ENCODE measurements at places on chromosomes 2 and 18. TPM values are rescaled to one million over a fixed set of nuclear protein-coding genes. Genes with fewer than 3 reads are reported as not detected.

GRCh38 chr2:24429197-24430074, 61.6 kb upstream of the NCOA1 start:
- DNase-seq, result no peak

- no peak for DNase-seq
These were observed 31.0 kb downstream of the RALB start for GRCh38 chr2:120283649-120284048.

- no peak for DNase-seq
These were observed 11.6 kb downstream of the OXER1 start for GRCh38 chr2:42752314-42752713.

DNA sequence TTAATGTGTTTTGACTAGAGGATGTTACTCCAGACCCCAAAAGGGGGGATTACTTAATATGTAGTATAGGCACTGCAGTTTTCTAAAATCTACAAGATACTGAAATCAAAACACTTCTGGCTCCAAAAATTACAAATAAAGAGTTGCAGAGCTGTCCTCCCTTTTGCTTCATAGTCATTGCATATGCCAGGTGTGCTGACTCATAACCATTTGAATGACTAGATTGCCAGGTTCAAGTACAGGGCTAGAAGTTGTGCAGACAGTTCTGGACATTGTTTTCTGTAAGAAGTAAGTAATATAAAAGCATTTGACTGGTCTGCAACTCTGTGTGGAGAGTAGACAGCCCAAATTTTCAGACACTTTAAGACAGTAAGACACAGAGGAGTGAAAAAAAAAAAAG, 6.7 kb downstream of the CWC22 start:
- DNase-seq, result no peak

DNA sequence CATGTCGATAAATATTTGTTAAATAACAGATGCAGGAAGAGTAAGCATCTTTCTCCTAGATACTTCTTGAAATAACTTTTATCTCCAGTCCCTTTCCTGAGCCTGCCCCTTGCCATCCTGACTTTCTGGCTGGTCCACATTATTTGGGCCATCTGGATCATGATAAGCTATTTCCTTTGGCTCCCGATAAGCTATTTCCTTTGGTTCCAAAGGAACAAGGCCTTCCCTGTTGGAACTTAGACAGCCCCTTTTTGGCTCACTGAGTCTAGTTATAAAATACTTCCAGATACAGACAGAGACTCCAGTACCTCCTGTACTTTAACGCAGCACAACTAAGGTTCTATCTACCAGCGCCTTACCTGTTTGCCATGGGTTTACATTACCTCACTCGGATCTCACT, 205.3 kb upstream of the CCDC150 start:
- no peak for DNase-seq

DNA sequence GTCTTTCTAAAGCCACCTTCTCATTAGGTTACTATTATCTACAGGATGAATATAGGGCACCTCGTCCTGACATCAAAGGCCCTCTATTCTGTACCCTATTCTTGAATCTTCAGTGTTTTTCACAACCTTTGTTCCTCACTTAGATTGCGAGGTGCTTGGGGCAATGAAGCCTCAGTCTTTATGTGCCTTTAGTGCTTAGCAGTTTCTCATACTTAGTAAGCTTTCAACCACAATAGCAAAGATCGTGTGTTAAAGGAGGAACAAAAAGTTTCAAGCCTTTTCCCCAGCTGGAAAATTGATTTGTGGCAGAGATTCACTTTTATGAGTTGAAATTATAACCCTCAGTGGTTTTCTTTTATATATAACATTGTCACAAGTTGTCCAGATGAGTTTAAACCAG, 226.9 kb downstream of the MYO3B start:
- no peak for DNase-seq

DNA sequence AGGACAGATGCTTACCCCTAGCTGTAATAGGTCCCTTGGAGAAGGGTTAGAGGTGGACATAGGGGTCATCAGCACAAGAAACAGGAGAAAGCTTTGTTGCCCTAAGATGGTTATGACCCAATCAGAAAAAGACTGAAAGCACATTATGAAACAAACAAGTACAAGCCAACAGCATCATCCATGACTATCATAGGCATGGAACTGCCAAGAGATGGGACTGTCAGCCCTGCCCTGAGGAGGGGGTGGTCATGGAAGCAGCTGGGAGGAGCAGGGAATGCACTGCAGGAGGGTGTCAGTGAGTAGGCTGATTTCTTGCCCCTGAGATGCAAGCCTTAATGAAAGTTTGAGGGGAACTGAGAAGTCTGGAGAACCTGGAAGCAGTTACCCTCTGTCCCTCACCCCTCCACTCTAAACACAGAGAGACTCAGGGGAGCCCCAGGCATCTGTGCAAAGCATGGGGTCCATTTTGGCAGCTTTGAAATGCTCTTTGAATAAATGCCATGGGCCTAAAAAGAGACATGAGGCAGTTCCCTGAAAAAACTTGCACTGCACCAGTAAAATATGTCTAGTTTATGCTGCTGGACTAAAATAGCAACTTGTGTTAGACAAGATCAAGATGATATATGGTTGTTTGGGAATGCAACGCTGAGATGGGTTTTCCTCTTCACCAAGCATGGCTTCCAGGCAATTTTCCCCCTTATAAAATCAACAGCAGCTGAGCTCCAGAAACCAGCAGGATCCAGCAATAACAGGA, 122.7 kb upstream of the ZFP36L2 start:
- no peak for DNase-seq

- no peak for DNase-seq
These were observed 17.6 kb upstream of the KCNE4 start for GRCh38 chr2:223034221-223034975.

DNA sequence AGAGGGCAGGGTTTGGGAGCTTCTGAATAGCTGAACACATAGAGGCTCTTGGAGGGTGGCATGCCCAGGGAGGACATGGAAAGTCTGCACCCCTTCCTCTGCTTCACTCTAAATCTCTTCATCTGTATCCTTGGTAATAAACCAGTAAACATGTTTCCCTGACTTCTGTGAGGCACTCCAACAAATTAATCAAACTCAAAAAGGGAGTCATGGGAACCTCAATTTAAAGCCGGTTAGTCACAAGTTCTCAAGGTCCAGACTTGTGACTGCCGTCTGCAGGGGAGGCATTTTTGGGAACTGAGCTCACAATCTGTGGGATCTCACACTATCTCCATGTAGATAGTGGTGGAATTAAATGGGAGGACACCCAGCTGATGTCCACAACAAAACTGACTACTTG, 33.1 kb upstream of the STON1 start:
- DNase-seq, result no peak

DNA sequence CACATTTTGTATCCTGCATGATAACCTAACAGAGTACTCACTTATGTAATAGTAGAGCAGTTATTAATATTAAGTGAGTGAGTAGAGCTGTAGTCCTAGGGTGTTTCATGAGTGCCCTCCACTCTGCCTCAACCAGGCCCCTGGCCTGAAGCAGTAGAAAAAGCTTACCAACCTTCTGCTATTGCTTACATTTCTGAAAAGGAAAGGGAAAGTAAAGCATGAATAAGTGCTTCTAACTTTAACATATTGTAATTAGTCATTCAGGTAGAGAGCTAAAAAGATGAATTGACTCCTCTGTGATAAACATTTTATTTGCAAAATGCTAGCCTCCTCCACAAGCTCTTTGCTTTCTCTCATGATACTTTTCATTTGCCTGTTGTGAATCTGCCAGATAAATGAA, 94.7 kb upstream of the RPE start:
- DNase-seq, result no peak

DNA sequence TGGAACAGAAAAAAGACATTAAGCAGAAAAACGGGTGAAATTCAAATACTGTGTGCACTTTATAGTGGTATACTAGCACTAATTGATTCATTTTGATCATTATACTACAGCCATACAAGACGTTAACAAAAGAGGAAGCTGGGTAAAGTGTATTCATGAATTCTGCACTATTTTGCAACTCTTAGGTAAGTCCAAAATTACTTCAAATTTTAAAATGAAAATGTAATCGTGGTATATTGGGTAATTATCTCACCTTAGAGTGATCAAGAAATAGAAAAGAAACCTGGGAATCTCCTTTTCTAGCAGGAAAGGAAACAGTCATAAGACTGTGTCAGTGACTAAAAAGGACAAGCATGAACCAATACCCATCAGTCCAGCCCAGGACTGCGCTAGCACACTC, 5.4 kb downstream of the TGFBRAP1 start:
- no peak for DNase-seq

GRCh38 chr2:55311444-55311870, 42.4 kb upstream of the MTIF2 start:
- no peak for DNase-seq

- no peak for DNase-seq
These were observed 90.7 kb upstream of the GCFC2 start for GRCh38 chr2:75801234-75801982.

DNA sequence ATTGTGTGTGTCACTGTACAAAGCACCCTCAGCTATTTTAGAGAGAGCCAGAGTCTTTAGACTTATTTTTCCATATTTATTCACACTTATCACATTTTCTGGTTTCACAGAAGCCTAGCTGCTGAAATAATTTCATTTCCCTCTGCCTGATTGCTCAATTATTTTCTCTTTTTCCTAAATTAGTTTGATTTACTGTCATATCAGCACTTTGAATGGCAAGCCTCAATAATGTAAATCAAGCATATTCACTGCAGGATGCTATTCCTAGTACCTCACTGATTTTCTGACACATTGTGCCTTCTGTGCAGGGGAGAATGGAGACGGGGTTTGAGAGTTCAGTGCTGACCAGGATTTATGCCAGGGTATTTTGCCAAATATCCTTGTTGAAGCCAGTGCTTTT, 48.3 kb downstream of the CPS1 start:
- no peak for DNase-seq

- DNase-seq, result no peak
These were observed 44.4 kb upstream of the RNU4ATAC start for GRCh38 chr2:121486191-121486790.

DNA sequence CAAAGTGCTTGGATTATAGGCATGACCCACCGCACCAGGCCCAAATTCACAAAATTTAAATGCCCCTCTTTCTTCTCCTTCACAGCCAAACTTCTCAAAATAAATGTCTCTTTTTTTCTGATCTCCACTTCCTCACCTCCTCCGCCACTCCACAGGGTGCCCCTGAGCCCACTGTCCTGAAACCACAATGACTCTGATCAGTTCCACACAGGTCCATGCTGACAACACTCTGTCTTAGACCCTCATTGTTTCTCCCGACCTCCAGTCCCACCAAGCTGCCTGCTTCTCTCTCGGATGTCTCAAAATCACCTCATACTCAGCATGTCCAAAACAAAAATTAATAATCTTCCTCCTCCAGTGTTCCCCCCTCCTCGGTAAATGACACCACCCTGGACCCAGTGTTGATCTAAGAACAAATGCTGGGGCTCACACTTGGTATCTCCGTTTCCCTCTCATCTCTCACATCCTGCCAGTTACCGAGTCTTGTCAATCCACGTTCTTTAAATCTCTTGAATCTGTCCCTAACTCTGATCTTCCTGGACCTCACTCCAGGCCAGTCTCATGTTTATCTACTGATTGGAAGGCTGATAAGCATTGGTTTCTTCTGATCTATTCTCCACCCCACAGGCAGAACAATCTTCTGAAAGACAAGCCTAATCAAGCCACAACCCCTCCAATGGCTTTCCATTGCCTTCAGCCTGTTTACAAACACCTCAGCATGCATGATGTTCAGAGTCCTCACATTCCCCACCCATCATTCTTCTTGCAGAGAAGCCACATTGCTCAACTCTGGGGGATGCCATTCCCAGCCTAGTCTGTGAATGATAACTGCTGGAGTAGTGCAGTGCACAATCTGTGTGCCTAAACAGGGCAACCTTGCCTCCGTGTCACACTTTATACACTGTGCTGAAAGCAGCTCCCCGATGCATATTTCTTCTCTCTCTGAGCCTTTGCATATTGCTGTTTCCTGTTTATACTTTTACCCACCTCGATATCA, 12.4 kb upstream of the ANKRD44 start:
- DNase-seq, result peak; percentile 42

DNA sequence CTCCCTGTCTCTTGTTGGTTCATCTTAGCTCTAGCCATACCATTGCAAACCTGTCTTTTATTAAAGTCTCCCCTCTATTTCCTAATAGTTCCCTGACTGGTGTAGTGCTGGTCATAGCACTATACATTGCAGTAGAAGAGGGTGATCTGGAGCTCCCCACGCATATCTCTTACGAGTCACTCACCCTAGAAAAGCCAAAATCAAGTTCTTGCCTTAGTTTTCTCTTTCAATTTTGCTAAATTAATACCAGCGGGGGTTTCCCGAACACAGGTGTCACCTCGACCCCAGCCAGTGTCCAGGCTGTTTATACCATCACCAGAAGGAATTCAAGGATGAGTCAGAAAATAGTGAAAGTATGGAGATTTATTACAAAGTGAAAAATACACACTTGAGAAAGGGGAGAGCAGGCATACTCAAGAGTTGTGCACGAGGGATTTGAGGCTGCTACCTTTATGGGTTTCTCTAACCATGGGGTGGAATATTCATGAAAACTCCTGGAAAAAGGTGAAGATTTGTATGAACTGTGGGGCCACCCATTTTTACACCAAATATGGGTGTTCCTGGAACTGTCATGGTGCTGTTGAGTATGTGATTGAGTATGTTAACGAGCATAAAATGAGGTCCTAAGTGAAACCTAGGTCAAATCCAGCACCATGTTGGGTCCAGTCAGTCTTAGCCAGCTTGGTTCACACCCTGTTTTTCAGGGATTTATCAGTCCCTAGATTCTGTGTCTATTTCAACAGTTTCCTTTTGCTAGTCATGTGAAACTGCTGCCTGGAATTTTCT, 20.2 kb downstream of the PROKR1 start:
- DNase-seq, result no peak

GRCh38 chr2:25385910-25386309, 44.2 kb upstream of the DNMT3A start:
- no peak for DNase-seq

GRCh38 chr2:208118918-208119317, 5.4 kb downstream of the CRYGD start:
- no peak for DNase-seq

DNA sequence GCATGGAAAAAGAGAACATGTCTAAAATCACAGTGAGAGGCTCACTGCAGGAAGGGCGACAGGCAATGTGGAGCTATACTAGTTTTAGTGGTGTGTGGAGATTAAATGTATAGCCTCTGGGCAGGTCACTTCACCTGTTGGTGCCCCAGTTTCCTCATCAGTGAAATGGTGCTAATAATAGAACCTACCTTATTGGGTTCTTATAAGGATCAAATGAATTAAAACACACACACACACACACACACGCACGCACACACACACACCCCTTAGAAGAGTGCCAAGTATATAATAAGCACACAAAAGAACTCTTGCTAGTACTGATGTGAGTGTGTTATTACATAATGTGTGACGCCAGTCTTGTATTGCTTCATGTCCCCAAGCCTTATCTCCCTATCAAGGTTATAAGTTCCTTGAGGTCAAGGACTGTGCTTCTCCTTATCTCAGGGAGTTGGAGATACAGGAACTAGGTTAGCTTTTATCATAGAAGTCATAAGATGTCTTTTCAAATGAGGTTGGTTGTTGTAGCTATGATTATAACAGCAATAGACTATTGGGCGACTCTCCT, 98.0 kb upstream of the CXCR4 start:
- no peak for DNase-seq

GRCh38 chr2:234146087-234146826, 95.8 kb downstream of the SPP2 start:
- DNase-seq, result no peak

Gene SEPTIN10
- total RNA-seq, result 1.7 TPM

Gene ARHGAP28
- total RNA-seq, result not detected

Gene TANC1
- total RNA-seq, result 0.52 TPM

Gene HAAO
- total RNA-seq, result not detected

Gene SNRPD1
- 101 TPM for total RNA-seq

Gene GORASP2
- total RNA-seq, result 62.0 TPM

Gene KCNJ13
- total RNA-seq, result not detected

Gene CRYGD
- not detected for total RNA-seq

Measured in activated CD4-positive, alpha-beta T cell treated with anti-CD3 and anti-CD28 coated beads, Interleukin-2, amount 10 ng/mL, durations not matched to agents 7 days and 5 days (primary cell).